ENCODE measurements at places on chromosomes 5 and 9.
A peak's percentile ranks its signal among the peaks of the same experiment; 100 is the strongest.

DNA sequence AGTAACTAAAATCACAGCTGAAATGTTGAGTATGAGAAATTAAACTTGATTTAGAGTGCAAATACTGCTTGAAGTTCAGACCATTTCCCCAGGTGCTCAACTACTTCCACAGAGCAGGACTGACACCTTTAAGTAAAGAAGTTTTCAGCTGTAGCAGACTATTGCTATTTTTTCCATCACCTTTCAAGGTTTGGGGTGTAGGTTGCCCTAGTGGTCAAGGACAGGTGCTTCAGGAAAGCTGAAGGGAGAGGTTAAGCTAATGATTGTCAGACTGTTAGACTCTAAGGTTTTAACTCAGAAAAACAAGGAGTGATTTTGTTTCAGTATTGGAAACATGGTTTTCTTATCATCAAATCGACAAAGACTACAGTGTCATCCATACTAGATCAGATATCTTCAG, 162.1 kb downstream of the CCDC192 start:
- no peak for DNase-seq

GRCh38 chr5:11955331-11955730, 51.1 kb upstream of the CTNND2 start:
- DNase-seq = peak; percentile 80

DNA sequence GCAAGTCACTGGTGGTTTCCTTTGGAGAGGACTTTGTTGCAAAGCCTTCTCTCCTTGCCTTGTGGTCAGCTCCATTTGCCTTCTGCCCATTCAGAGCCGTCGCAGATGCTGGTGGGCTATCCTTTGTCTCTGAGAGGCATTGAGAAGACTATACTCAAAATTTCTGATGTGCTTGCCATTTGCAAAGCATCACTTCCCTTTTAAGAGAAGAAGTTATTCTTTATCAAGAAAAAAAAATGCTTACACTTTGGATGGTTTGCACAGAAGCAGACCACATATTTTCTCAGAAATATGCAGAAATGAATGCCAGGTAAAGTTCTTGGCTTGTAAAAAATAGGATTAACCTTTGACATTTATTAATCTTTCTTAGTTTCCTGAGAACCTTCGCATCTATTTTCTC, 195.8 kb upstream of the KLF4 start:
- DNase-seq = no peak

GRCh38 chr9:73761905-73762304, 610.2 kb downstream of the ANXA1 start:
- DNase-seq = no peak

DNA sequence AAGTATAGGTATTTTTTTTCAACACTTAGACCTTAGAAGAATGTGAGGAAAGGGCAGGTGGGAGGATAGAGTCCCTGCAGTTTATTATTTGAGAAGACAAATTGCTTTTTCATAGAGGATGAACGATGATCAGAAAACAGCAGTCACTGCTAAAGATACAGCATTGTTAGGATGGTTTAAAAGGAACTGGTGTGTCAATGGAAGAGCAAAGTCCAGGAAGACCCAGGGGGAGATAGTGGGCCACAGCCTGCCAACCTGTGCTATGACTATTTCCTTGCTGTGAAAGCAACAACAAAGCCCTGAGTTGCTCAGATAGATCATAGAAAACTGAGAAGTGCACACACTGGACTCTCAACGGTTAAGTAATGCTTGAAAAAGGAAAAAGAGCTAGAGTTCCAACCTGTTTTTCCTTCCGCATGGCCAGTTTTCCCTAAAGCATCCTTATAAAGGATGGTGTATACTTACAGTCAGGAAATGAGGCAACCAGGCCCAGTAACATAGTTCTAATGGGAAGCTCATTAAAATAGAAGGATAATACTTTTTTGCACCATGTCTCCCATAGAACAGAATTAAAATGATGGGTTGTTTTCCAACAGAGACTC, 153.8 kb downstream of the CEMIP2 start:
- no peak for DNase-seq

GRCh38 chr5:96601715-96602244, 60.4 kb upstream of the CAST start:
- DNase-seq = peak; percentile 84

- DNase-seq = peak; percentile 35
Measured at GRCh38 chr5:25393957-25394356, 749.2 kb upstream of the CDH10 start.

DNA sequence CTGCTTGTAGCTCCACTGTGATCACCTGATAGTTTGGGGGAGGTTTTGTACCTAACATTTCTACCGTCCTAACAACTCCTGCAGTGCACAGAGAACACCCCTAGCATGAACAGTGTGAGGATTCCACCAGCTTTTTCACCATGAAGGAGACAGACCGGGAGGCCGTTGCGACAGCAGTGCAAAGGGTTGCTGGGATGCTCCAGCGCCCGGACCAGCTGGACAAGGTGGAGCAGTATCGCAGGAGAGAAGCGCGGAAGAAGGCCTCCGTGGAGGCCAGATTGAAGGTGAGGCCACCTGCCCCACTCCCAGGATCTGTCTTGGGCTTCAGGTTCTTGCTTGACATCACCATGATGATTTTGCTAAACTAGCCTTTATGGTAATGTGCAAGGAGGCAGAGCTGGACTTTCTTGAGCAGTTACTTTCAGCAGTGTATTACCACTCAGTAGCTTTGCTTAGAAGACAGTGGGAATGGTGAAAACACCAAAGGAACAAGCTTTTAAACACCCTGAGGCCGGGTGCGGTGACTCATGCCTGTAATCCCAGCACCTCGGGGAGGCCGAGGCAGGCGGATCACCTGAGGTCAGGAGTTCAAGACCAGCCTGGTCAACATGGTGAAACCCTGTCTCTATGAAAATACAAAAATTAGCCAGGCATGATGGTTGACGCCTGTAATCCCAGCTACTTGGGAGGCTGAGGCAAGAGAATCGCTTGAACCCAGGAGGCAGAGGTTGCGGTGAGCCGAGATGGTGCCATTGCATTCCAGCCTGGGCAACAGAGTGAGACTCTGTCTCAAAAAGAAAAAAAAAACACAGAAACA, 3.3 kb downstream of the EXOC3 start:
- no peak for DNase-seq

DNA sequence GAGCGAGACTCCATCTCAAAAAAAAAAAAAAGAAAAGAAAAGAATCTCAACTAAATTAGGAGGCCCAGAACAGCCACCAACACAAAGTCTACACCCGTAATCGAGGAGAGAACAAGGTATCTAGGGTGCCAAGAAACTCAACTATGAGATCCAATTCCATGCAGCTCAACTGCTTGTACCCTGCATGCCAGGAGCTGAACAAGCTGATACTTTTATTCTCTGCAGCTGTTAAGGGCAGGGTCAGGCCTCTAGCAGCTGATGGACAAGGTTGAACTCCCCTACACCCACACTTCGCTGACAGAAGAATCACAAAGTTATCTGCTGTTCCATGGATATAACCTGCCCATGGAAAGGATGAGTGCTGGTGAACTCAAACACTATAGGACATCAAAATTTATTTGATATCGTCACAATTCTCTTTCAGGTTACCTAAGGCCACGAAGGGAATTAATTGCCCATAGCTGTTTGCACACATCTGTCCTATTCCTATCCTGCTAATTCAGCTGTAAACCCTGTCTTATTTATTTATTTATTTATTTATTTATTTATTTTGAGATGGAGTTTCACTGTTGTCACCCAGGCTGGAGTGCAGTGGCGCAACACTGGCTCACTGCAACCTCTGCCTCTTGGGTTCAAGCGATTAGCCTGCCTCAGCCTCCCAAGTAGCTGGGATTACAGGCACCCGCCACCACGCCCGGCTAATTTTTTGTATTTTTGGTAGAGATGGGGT, 20.7 kb downstream of the UBAP2 start:
- DNase-seq = no peak

- no peak for DNase-seq
Measured at GRCh38 chr5:151721087-151721646, 34.5 kb upstream of the SPARC start.
